Suprapubic skin (tissue), 4 donors: ENCODE measurements at places on chromosomes 12 and 14.

GRCh38 chr14:39265806-39266524 lies 32.2 kb downstream of the MIA2 start:
- no peak for DNase-seq

DNA sequence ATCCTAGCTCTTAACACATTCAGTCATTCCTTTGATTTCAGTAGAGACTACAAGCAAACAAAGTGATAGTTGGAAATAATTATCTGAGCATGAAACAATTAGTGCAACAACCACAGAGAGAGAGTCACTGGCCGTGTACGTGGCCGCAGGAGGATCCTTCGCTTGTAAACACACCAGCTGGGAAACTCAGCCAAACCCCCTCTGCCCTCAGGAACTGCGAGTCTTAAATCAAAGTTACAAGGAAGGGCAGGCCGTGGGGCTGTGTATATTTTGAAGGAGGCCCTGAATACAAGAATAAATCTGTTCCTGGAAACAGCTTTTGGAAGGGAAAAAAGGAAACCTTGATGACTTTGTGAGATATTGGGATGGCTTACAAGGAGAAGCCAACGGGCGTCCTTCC lies 164.5 kb downstream of the ANO2 start:
- DNase-seq = no peak

DNA sequence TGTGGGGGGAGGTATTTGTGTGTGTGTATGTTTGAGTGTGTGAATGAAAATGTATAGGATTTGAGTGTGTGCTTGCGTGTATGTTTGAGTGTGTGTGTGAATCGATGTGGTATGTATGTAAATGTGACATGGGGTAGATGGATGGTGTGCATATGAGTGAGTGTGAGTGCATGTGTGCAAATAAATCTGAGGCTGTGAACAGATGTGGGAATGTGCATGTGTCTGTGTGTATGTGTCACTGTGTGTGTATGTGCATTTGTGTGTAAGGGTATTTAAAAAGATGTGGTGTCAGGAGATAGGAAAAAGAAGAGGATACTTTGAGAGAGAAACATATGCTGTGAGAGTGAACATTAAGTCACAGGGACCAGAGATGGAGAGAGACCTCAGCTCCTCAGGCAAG lies 539.6 kb downstream of the MED13L start:
- DNase-seq = no peak

DNA sequence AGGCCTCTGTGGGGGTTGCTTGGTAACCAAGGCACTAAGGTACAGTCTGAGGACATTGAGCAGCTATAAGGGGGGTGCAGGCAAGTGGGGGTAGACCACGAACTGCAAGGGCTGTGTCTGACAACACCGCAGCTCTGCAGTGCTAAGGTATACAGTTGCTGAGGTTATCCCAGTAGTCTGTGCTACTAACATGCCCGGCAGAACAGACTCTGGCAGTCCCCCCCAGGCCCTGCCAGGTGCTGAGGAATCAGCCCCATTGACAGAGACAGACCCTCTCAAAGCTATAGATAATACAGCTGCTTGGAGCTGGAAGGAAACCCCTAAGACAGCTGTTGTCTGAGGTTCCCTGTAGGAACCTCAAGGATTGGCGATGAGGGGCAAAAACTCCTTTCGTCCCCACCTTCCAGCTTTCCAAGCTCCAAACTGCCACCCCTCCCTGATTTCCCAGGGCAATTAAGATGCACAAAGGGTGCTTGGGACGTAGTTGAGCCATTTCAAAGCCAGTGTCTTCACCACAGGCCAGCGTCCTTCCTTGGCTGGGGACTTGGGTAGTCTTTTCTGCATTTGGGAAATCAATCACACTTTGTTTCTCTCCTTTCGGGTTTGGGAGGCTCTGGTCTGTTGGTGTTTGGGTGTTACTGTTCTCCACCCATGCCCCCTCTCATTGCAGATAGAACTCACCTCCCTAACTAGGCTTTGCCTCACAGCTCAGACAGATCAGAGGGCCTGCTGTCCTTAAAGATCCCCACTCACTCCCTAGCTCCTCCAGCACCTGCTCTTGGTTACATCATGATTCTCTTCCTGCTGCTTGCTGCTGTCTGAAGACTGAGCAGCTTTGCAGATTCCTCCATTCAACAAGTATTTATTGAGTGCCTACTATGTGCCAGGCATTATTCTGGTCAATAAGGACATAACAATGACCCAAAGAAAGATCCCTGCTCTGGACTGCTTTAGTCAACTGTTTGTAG lies 2.0 kb upstream of the MYH7 start:
- DNase-seq = peak; percentile 40

GRCh38 chr12:113135178-113136127 lies at the start of gene RASAL1:
Gene RASAL1, minus strand, starts transcription at chr12:113135761. Its CDS starts 299 bp downstream, at chr12:113135462.
- DNase-seq = no peak

DNA sequence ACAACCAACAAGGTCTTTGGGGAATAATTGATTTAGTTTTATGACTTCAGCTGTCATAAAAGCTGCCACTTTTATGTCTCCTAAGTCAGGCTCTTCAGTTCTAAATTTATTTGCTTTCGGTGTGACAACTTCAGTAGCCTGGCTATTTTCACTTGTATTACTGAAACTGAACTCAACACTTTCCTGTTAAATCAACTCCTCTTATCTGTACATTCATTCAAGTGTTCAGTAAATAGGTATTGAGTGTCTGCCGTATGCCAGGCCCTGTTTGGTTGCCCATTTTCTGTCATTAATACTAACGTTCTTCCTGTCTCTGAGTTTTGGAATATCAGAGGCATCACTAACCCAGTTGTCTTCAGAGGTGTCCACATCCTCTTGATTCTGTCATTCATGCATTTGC lies 7.5 kb downstream of the UTP20 start:
- no peak for DNase-seq

GRCh38 chr12:1132311-1132710 lies 141.3 kb downstream of the ERC1 start:
- no peak for DNase-seq
